ENCODE measurements at places on chromosomes 2 and 18. TPM values are rescaled to one million over a fixed set of nuclear protein-coding genes. Genes with fewer than 3 reads are reported as not detected.

DNA sequence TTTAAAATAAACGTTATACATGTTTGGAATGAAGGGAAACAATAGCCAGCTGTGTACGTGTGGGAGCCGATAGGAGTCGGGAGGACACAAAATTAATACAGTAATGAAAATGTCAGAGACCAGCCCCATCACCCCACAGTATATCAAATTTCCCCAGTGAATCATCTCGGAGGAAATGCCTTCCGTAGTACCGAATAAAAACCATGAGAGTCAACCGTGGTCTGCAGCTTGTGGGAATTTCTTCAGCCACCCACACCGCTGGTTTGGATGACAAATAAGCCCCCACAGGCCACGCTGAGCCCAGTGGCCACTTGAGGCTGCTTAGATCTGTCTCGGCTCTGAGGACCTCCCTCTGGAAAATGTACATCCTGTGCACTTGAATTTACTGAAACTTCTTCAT lies 133.7 kb downstream of the COL6A3 start:
- DNase-seq = no peak

GRCh38 chr2:166314022-166314759 lies 61.6 kb downstream of the SCN9A start:
- DNase-seq = no peak

The DCC gene
- not detected for total RNA-seq

GRCh38 chr18:76988827-76989646 lies 143.5 kb downstream of the MBP start:
- no peak for DNase-seq

The SP140L gene
- 6.6 TPM for total RNA-seq

DNA sequence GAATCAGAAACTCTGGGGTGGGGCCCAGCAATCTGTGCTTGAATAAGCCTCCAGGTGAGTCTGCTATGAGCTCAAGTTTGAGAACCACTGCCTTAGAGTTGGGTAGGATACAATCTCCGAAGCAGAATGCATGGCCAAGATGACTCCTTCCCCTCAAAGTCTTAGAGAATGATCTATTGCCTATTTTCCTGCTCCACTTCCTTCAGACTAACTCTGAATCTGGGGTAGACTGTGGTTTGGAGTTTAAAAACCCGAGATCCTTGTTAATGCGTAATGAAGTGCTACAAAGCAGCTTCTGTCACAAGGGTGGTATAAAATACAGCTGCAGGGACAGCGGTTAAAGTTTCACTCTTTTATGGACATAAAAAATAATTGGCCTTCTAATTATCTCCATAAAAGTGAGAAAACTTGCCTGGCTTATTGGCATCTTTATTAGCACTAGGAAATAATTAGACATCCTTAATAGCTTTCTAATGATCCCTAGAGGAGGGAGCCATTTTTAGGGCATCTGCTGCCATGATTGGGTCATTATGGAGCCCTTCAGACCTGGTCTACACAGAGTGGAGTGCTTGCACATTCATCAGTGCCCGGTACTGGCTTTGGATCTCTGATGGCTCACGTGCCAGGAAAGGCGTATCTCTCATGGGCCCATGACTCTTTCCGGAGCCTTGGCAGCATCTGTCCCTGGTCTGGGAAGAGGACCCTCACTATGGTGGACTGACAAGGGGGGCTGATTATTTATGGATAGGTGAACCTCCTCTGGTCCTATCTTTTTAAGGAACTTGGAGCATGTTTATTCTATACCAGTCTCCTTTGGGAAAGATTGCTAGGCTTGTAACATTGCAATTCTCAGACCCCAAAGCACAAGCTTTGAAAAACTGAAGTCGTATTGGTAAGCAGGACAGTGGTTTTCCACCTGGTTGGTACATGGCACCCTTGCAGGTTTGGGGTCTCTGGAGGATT lies 28.2 kb downstream of the SIX2 start:
- DNase-seq = no peak

DNA sequence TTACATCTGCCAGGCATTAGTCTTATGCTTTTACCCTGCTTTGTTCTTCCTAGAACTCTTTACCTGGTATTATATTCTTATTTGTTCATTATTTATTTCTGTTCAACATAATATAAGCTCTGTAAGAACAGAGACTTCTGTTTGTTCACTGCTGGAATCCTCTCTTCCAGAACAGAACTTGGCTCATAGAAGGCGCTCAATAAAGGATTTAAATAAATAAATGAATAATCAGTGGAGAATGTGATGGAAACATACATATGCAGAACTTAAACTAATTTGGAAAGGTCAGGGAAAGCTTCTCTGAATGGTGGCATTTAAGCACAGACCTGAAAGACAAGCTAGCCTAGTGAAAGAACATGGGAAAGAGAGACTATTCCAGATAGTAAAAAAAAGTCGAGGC lies 24.3 kb downstream of the NCKAP1 start:
- no peak for DNase-seq

- peak; percentile 26 for DNase-seq
Measured at GRCh38 chr2:235940330-235940729, 227.9 kb downstream of the GBX2 start.

The ST3GAL5 gene
- total RNA-seq = 2.7 TPM

- DNase-seq = no peak
Measured at GRCh38 chr2:119156105-119156890, 2.3 kb downstream of the C1QL2 start.

The PJVK gene
- total RNA-seq = 1.9 TPM

GRCh38 chr18:42087876-42088275 lies 132.8 kb downstream of the PIK3C3 start:
- no peak for DNase-seq

DNA sequence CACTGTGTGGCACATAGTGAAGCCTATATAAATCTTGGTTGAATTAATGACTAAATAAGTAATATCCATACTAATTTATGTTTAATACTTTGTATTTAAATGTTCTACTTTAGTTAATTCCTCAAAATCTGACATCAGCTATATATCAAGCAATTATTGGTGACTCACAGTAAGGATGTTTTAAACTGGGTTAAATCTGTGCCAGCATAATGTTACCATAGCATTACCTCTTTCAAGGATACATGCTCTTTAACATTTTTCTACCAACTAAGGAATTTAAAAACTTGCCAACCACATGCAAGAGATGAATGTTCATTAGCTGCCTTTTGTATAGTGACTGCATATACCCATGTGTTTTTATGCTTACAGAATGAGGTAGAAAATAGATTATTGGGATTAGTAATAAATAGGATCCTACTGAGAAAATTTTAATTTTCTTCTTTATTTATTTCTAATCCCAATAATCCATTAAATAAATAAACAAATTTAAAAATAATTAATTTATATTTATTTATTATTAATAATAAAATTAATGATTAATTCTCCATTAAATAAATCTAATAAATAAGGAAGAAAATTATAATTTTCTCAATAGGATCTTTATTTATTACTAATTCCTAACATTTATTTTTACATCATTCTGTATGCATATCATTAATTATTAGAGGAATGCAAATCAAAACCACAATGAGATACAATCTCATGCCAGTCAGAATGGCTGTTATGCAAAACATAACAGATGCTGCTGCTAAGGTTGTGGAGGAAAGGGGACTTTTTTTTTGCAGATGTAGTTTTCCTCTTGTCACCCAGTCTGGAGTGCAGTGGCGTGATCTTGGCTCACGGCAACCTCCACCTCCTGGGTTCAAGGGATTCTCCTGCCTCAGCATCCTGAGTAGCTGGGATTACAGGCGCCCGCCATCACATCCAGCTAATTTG lies 410.7 kb upstream of the DSEL start:
- no peak for DNase-seq

The LRP2 gene
- not detected for total RNA-seq

The TMBIM1 gene
- 118 TPM for total RNA-seq

- DNase-seq = no peak
Measured at GRCh38 chr2:234048049-234048448, 2.5 kb upstream of the SPP2 start.

DNA sequence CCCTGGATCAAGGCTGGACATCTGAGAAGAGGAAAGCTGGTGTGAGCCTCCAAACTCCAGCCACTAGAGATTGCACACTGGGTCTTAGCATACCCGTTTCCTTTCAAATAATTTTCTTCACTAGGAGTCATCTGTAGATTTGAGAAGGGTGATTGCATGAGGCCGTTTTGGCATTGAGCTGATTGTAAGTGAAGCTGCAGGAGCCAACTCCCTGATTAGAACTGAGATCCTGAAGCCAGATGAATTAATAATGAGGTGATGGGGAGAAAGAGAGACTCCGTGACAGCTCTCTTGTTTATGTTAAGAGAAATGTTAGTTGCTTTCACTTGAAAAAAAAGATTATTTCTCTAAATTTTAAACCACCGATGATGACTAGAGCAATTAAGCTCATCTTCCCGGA lies 268.4 kb upstream of the THSD7B start:
- no peak for DNase-seq

DNA sequence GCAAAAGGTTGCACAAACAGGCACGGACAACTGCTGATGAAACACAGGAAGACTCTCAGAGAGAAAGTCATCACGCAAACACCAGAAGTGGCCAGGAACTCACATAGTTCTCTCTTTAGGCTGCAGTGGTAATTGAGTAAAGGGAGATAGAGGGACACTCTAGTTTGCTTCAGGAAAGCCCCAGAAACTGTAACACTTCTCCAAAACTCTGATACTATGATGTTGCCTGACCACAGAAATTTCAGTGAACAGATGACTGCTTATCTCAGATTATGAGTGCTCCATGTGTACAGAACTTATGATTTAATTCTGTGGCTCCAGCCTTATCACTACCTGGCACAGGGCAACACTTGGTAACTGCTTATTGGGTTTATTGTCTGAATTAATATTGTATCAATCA lies 311.5 kb upstream of the GYPC start:
- DNase-seq = no peak
